ENCODE measurements at places on chromosomes 6 and 20.
A peak's percentile ranks its signal among the peaks of the same experiment; 100 is the strongest.

- no peak for DNase-seq
Measured at GRCh38 chr20:23445596-23446217, 6.2 kb downstream of the CSTL1 start.

DNA sequence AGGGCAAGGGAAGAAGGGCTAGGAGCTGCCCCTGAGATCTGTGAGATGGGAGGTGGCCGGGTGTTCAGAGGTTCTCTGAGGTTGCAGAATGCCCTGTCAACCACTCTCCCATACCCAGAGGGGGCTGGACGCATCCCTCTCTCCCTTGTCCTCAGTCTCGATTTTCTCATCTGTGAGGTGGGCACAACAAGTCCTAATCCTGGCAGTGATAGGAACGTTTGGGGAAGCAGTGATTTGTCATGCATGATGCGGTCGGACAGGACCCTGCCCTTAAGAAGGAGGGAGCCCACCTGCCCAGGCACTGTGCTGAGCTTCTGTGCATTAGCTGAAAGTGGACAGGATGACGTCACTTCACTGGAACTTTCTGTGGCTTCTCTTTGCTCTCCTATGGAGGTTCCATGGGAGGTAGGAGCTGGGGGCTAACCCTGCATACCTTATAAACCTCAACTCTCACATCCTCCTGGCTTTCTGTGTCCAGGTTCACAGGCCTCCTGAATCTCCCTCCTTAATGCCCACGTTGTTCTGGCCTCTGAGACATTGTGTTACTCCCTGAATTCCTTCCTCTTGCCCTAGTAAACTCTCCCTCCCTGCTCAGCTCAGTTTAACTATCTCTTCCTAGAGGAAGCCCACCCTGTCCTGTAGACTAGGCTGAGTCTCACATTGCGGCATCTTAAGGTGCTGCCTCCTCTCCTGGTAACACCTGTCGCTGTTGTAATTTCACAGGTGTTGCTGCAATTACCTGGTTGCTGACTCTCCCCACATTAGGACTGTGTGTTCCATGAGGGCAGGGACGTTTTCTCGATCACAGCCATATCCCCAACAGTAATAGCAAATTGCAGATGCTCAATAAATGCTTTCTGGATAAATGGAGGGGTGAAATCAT is 30.1 kb upstream of the CSNK2A1 start:
- no peak for DNase-seq

- no peak for DNase-seq
Measured at GRCh38 chr6:54192993-54193392, 81.8 kb downstream of the MLIP start.

- no peak for DNase-seq
Measured at GRCh38 chr6:163764565-163764964, 350.0 kb downstream of the QKI start.

- DNase-seq: no peak
Measured at GRCh38 chr6:152248980-152249379, 388.2 kb downstream of the SYNE1 start.

DNA sequence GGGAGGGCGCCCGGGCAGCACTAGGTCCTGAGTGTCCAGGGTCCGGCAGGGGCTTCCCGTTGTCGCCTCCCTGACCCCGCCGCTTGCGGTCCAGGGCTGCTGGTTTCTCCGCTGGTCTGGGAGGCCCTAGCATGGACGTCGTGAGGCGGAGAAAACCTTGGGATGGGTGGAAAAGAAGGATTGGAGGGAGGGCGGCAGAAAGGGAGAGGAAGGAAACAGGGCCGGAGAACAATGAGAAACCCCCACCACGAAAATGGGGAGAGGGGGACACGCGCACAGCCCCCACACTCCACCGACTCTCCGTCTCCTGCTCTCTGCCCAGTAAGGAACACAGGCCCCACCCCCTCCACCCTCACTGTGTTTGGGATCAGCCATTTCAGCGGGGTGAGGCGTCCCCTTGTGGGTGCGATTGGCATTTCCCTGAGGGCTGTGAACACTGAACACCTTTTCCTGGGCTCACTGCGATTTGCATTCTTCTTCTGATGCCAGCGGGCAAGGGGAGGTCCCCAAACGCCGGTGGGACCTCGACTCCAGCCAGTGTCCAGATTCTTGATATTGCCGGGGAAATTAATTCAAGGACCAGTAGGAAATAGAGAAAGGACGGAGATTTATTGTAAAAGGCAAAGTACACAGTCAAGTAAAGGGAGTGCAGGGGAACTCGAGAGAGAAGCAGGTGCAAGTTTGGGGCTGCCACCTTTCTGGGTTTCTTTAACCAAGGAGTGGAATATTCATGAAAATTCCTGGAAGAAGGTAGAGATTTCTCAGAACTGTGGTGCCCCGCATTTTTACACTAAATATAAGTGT is 3.3 kb upstream of the RAET1G start:
- DNase-seq: peak; percentile 68

GRCh38 chr6:137000825-137001224 is 43.9 kb downstream of the IL20RA start:
- DNase-seq: no peak

GRCh38 chr6:90298459-90299053 is 1.9 kb upstream of the BACH2 start:
- no peak for DNase-seq

DNA sequence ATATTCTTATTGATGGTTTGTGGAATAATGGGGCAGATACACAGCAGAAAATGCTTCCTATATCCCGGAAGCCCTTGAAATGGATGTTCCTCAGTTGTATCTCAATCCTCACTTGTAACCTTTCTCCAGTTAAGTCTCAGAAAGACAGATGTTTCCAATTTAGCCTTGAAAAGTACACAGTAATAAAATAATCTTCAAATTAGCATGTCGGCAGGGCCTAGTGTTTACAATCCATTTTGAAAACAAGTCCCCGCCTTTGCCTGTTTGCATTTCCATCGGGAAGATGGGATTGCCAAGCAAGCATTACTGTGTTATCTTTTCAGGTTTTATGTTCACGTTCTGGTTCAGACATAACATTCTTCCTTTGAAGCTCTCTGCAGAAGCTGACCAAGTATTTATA is 41.5 kb downstream of the SNRNP48 start:
- DNase-seq: no peak

- no peak for DNase-seq
Measured at GRCh38 chr20:50055524-50056083, 57.3 kb downstream of the UBE2V1 start.

GRCh38 chr20:61812845-61813485 is 252.7 kb downstream of the TAF4 start:
- DNase-seq: no peak

- DNase-seq: no peak
Measured at GRCh38 chr6:17352302-17352701, 41.1 kb upstream of the CAP2 start.

- no peak for DNase-seq
Measured at GRCh38 chr20:17643531-17644188, 38.4 kb downstream of the RRBP1 start.

- DNase-seq: no peak
Measured at GRCh38 chr20:11808841-11809240, 108.9 kb upstream of the BTBD3 start.

- DNase-seq: no peak
Measured at GRCh38 chr6:144033816-144034735, 26.0 kb upstream of the PLAGL1 start.

DNA sequence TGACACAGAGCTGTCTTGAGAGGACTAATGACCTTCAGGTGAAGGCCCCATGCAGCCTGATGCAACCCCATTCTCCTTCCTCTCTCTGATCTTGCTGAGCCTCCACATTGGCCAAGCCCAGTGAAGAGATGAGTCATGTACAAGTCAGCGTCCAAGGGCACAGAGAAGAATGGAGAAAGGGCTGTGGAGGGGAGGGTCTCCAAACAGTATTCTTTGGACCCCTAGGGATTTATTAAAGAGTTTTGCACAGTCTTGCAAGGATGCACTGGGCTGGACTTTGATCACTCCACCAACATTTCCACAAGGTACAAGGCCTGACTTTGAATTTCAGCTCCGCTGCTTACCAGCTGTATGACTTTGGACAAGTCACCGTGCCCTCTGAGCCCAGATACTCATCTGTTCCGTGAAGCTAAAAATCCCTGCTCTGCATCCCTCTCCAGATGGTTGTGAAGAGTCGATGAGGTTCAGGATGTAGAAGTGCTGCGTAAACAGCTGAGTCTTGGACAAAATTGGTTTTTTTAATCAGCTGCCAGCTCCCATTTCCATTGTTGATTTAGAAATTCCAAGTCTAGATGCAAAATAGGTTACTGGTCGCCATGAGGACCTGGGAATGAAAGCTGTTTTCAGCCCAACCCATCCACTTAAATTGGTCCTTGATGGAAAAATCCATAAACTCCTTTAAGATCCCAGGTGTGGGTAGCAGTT is 14.1 kb upstream of the KCNG1 start:
- no peak for DNase-seq

DNA sequence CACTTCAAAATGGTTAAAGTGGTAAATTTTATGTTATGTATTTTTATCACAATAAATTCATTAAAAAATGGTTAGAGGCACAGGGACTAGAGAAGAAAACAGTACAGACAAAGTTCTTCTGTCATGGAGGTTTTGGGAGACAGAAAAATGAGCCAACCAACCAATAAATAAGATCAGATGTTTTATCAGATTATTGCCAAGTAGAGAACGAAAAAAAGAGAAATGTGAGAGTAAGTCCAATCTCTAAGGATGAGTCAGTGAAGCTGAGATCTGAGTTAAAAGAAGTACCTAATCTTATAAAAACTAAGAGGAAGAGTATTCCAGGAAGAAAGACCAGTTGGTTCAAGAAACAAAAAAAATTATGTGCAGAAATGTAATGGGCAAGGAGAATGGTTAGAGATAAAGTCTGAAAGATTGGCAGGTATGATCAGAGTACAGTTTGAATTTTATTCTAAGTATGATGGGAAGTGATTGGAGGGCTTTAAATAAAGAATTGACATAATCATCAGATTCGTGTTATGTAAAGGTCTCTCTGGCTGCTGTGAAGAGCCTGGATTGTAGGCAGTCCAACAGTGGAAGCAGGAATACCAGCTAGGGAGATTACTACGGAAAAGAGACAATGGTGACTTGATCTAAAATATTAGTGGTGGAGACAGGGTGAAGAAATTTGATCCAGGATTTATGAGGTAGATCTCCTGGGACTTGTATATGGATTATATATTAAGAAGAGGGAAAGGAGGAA is 79.6 kb downstream of the RCAN2 start:
- no peak for DNase-seq

DNA sequence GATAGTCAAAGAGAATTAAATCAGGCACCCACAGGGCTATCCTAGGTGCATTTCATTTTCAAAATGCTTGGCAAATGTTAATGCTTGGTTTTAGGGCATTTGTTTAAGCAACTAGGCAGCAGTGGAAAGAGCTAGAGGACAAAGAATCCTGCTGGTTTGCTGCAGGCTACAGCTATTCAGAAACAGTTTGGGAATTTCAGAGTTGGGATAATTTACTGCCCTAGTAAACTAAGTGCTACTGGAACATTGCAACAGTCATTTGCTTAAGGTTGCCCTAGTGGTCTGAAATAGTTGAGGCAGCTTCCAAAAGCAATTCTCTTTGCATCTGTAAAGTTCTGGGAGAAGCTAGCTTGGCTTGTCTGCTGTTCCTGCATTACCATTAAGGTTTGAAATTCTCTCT is 312.7 kb downstream of the LAMA2 start:
- DNase-seq: no peak

- DNase-seq: no peak
Measured at GRCh38 chr6:64301307-64302236, 666.0 kb downstream of the PHF3 start.

GRCh38 chr20:43721097-43721428 is 5.7 kb downstream of the GTSF1L start:
- DNase-seq: no peak

DNA sequence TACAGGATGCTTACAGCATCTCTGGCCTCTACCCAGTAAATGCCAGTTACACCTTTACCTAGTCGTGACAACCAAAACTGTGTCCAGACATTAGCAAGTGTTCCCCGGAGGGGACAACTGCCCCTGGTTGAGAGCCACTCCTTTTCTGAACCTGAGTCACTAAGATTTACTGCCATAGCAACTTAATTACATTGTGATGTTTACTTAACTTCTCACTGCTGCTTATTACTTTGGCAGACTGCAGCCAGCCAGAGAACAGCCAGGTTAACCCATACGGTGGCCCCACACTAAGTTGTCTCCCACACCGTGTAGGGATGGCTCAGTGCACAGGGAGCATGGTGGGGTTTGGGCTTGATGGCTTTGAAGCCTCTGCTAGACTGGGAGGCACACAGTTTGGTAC is 204.7 kb upstream of the SULF2 start:
- no peak for DNase-seq

GRCh38 chr6:27038498-27038897 is 209.0 kb upstream of the PRSS16 start:
- DNase-seq: no peak

DNA sequence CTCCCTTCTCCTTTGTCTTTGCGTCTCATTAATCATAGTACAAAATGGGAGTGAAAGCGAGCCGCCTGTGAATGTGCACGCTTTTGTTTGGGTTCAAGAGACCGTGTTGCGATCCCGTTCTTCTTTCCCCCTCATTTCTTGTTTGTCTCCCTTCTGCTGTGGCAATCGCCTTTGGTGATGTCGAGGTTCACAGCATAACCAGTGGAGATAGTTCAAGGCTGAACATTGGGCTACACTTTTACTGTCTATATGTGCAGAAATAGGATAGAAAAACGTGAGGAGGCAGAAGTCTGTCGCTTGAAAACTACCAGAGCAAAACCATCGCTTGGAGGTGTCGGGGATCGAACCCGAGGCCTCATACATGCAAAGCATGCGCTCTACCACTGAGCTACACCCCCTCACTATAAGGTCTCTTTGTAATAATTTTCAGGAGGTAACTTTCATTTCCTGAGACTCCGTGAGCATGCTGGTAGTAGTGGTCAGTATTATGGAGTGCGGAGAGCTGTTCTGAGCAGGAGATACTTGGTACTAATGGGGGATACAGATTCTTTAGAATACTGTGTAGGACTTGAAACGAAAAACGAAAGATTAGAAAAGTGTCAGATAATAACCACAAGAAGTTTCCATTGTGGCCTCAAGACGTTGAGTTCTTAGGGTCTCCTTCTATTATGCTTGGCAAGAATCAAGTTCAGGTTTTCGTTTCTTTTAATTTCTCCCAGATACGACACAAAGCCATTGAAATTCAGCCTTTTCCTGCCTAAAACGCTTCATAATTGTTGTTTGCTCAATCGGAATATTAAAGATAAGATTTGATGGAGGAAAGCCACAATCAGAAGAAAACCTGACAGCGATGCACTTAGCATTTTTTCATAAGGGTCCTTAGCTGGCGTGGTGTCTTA is 106.6 kb downstream of the TRIM27 start:
- DNase-seq: peak; percentile 33

GRCh38 chr6:37105148-37106050 is 64.6 kb upstream of the PIM1 start:
- DNase-seq: no peak

- no peak for DNase-seq
Measured at GRCh38 chr6:56934876-56935275, 20.0 kb upstream of the BEND6 start.

GRCh38 chr20:20224806-20225205 is 143.1 kb upstream of the INSM1 start:
- DNase-seq: no peak

DNA sequence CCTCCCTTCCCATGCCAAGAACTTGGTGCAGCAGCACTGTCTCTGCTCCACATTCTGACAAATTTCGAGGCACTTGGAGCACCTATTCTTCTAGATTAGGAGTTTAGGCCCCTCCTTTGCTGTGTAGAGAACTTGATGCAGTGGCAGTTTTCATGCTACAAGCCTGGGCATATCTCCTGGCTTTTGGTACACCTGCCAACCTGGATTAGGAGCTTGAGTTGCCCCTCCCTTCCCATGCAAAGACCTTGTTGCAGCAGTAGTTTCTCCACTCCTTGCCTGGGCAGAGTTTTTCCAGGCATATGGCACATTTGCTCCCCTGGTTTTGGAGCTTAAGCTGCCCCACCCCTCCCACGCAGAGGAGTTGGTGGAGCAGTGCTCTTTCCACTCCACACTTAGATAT is 956.1 kb downstream of the EYS start:
- no peak for DNase-seq
